Hematopoietic multipotent progenitor cell treated with erythropoietin and hydrocortisone succinate and interleukin-3 and kit ligand, for 4 days (in vitro differentiated cells): ENCODE measurements at places on chromosomes 2 and 18.

GRCh38 chr2:160253440-160254188 lies 53.5 kb upstream of the ITGB6 start:
- DNase-seq = no peak

- no peak for DNase-seq
Measured at GRCh38 chr2:96877042-96877451, 7.2 kb upstream of the SEMA4C start.

GRCh38 chr2:49901202-49902065 lies 747.1 kb upstream of the FSHR start:
- no peak for DNase-seq

DNA sequence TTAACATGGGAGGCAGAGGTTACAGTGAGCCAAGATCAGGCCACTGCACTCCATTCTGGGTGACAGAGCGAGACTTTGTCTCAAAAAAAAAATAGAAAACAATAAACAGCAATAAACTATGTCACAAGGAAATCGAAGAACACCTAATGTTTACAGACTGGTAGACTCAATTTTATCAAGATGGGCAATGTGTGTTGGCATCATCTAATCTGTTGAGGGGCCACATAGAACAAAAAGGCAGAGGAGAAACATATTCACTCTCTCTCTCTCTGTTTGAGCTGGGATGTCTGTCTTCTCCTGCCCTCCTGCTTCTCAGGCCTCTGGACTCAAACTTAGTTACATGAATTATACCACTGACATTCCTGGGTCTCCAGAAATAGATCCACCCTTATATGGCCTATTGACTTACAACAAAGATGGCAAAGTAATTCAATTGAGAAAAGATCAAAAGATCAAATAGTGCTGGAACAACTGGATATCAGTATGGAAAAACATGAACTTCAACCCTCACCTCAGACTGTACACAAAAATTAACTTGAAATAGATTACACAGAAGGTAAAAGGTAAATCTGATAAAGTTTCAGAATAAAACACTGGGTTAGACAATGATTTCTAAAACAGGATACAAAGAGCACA lies 703.8 kb upstream of the CRIM1 start:
- DNase-seq = no peak

DNA sequence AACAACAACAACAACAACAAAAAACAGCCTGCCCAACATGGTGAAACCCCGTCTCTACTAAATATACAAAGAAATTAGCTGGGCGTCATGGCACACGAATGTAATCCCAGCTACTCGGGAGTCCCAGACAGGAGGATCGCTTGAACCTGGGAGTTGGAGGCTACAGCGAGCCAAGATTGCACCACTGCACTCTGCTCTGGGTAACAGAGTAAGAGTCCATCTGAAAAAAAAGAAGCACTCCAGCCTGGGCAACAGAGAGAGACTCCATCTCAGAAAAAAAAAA lies 344.1 kb upstream of the PLGLB2 start:
- no peak for DNase-seq

DNA sequence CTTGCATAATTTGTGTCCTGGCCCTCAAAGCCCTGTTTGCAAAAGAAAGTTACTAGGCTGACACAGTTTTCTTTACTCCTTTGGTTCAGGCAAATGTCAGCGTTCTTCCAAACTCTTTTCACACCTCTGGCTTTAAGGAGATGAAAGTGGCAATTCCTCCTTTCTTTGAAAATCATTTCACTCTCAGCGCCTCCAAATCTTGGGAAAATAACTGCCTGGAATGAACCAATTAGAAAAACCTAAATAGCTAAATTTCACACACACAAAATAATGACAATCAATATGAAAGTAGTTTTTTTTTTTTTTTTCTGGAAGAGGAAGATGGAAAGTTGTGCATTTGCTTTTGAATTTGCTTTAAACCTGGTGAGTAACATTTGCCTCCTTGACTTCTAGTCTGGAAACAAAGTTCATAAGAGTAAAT lies 1.7 kb downstream of the MEIS1 start:
- no peak for DNase-seq
